ENCODE measurements at places on chromosomes 11 and 22.

DNA sequence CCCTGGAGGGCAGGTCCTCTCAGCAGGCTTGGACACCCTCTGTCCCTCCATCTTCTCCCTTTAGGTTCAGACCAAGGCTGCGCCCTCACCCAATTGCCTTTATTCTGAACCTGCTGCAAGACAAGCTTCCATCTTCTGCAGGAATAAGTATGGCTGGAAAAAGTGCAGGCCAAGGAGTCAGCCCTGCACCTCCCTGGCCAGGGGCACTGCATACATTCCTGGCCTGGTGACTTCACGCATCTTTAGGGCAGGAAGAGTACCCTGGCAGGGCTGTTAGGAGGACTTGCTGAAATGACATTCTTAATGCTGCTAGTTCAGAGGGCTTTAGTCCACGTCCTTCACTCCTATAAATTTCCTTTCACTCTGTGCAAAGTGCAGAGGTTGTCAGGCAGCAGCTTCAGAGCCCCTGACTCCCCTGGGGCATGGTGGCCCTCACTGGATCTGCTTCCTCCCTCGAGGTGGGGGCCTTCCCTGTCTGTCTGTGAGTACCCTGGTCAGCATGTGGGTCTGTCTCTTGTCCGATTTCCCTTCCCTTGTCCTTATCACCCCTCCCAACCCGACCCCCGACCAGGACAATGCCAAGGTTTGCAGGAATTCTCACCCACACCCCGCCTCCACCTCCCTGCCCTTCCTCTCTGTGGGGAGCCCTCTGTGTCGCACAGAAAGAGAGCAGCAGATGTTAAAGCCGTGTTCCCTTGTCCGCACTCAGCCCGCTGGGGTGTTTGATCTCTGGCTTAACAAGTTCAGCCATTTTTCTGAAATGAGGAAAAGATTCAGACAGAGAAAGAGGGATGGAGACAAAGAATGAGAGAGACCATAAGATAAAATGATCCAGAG, 124.5 kb upstream of the SYT13 start:
- no peak for DNase-seq

DNA sequence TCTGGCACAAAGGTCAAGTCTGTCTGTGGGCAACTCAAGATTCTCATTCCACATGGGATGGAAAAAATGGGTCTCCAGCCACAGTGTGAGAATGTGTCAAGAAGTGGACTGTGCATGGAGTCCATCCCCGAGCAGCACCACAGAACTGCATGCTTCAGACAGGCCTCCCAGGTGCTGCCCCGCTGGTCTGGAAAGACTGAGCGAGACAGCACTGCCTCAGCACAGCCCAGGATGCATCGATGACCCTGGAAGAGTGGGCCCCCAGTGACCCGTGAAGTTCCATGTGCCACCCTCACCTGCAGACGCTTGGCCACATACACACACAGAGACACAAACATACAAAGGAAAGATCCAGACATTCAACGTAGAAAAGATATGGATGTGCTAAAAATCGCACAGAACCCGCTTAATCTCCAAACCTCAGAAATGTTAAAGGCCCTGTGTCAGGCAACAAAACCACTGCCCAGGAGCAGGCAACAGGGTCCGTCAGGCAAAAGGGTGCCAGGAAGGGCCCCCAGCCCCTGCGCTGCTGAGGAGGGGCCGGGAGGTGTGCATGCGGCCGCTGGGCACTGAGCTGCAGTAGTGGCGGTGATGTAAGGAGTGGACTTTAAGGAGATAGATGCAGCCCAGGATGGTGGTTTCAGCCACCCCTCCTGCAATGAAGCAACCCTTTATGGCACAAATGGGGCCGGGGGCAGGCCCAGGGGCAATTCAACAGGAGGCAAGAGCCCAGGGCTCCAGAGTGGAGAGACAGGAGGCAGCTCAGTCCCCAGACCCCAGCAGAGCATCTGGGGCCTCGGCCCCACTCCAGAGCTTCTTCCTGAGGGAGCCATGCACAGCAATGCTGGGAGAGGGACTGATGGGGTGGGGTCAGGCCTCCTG, 84.7 kb downstream of the DGCR2 start:
- DNase-seq = no peak

GRCh38 chr22:30572210-30572609, 2.3 kb downstream of the GAL3ST1 start:
- no peak for DNase-seq

GRCh38 chr11:79400717-79401330, 40.0 kb downstream of the TENM4 start:
- peak; percentile 62 for DNase-seq

DNA sequence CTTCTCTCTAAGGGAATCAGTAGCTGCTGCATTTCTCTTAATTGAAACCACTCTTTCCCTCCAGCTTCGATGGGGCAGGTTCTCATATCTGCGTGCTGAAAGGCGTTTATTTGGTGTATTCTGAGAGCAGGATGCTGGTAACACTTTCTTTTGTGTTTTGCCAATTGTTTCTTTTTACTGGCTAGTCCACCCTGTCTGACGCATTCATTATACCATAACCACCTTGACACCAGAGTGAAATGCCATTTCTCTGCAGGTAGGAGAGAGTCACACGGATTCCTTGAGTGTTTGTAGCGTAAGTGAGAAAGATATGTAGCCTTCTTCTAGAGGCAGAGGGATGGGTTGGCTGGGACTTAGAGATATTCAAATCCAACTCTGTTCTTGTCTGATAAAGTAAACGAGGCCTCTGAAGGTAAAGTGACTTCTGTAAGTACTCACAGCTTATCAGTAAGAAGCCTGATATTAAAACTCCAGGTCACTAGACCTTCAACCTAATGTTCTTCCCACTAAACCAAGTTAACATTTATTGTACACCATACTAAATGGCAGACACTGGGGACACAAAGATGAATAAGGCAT, 21.4 kb downstream of the CD44 start:
- DNase-seq = no peak

- no peak for DNase-seq
These were observed 496.9 kb downstream of the SOX6 start for GRCh38 chr11:15859411-15859810.

GRCh38 chr11:120798854-120799253, 225.0 kb upstream of the TBCEL start:
- no peak for DNase-seq

- peak; percentile 70 for DNase-seq
These were observed 41.5 kb upstream of the PPARA start for GRCh38 chr22:46108564-46109473.

DNA sequence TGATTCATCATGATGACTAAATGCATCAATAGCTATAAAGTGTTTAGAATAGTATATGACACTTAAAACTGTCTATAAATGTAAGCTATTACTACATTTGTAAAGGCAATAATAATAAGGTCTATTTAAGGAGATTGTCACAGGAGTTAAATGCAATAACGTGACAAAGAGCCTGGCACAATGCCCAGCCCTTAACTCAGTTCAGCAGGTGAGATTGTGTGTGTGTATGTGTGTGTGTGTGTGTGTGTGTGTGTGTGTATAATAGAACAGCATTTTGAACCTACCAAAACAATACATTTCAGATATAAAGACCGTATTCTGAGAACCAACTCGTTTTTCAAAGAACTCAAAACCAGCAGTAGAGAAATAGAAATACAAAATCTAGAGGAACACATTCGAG, 177.5 kb downstream of the MYO18B start:
- DNase-seq = no peak

DNA sequence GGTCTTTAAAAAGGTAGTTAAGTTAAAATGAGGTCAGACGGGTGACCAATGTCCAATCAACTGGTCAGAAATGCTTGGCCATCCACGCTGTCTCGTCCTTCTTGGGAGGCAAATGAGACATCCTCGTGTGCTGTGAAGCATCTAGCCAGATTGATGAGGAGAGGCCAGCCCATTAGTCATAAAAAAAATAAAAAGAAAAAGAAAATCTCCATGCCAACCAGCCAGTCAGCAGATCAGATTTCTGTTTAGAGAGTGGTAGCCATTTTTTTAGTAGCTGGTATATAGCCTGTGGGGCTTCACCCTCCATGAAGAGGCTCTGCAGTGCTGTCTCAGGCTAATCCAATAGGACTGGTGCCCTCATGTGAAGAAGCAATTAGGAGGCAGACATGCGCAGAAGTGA, 343.1 kb upstream of the SYN3 start:
- no peak for DNase-seq

All from ELR (cell line).